ENCODE measurements at places on chromosomes 1 and 21.
A peak's percentile ranks its signal among the peaks of the same experiment; 100 is the strongest.

DNA sequence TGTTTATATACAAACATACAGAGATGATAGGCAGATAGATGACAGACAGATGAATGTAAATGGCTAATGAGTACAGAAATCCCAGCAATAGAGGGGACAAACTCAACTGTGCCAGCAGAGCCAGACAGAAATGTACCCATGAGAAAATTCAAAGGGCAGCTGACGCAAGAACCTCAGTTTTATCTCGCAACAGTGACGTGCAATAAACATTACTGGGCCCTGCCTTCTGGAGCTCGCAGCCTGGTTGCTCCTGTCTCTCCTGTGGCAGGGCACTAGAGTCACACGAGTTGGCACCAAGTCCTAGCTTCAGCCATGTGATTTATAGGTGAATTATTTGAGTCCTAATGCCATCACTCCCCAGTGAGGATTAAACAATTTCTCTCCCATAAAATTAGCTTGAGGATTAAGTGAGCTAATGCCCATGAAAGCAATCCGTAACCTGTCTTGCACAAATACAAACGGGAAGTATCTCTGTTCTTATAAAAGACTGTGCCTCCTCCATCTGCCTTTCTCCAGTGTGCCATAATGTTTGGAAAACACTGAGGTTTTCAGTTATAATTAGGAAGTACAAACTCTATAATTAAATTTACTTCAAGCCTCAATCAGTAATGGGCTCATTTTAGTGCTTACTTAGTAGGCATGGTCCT lies 50.7 kb downstream of the VAV3 start:
- DNase-seq, result no peak

DNA sequence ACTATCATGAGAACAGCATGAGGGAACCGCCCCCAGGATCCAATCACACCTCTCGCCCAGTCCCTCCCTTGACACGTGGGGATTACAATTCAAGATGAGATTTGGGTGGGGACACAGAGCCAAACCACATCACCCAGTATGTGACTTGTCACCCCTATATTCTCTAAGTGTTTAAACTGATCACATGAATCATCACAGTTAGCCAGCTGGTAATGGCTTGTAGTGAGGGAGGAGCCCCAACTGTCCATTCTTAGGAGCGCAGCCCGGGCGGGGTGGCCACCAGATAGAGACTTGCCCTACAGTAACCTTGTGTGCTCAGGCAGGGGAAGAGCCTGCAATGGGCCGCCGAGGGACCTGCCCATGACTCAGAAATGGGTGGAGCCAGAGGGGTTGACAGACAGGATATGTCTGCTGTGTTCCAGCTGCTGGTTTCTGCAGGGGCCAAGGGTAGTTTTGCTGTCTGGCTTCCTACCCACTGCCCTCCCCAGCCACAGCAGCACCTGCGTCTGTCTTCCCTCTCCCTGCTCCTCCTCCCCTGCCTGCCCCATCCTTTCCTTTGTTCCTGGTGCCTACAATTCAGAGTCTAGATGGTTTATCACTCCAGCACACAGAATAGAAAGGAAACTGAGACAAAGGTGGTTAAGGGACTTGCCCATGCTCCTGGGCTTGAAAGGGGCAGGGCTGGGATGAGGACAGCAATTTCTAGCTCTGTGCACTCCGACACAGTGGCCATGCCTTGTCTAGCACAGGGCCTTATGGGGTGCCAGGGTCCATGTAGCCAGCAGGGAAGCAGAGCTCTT lies 9.2 kb downstream of the ABCG1 start:
- peak; percentile 100 for DNase-seq

GRCh38 chr1:117093091-117093534 lies 28.4 kb downstream of the TRIM45 start:
- DNase-seq, result peak; percentile 96

GRCh38 chr1:25148673-25149300 lies 83.5 kb downstream of the SYF2 start:
- no peak for DNase-seq

DNA sequence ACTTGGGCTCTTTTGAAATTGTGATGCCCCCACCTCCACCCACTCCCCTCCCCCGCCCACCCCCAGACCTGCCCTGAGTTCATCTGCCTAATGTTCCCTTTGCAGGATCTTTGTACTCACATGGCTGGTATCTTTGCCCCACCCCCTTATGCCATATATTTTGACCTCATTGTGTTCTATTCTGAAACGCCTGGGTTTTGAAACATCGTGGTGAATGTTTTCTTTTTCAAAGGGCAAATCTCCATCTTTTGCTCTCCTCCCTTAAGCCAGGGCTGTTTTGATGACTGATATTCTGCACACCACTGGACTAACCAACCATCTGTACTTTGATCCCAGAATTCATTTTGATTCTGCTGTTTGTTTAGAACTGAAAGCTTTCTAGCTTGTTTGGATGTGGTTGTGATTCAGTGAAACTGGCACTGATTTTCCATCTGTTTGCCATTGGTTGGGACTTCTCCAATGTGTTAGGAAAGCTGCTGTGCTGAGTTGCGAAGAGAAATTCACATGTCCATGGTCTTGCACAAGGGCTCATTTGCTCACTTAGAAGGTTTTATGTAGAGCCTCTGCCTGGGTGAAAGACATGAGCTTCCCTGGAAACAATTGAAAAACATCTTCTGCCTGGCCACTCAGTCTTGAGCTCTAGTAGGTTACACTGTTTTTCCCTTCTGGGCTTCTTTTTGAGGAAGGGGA lies 16.5 kb downstream of the SMAP2 start:
- DNase-seq, result no peak

- peak; percentile 45 for DNase-seq
Measured at GRCh38 chr1:165843304-165843703, 15.9 kb downstream of the UCK2 start.
